ENCODE measurements at places on chromosomes 7 and 10. TPM values are rescaled to one million over a fixed set of nuclear protein-coding genes. Genes with fewer than 3 reads are reported as not detected.
A peak's percentile ranks its signal among the peaks of the same experiment; 100 is the strongest.

The HTR5A gene
- total RNA-seq: not detected

The GPR85 gene
- 1.2 TPM for total RNA-seq

GRCh38 chr10:46524472-46525176 lies 31.8 kb downstream of the GPRIN2 start:
- no peaks in the 10 kb centered on the region for H3K36me3 ChIP-seq
- H3K4me3 ChIP-seq: no peak overlapping the region
- H3K27me3 ChIP-seq: no peaks in the 10 kb centered on the region

DNA sequence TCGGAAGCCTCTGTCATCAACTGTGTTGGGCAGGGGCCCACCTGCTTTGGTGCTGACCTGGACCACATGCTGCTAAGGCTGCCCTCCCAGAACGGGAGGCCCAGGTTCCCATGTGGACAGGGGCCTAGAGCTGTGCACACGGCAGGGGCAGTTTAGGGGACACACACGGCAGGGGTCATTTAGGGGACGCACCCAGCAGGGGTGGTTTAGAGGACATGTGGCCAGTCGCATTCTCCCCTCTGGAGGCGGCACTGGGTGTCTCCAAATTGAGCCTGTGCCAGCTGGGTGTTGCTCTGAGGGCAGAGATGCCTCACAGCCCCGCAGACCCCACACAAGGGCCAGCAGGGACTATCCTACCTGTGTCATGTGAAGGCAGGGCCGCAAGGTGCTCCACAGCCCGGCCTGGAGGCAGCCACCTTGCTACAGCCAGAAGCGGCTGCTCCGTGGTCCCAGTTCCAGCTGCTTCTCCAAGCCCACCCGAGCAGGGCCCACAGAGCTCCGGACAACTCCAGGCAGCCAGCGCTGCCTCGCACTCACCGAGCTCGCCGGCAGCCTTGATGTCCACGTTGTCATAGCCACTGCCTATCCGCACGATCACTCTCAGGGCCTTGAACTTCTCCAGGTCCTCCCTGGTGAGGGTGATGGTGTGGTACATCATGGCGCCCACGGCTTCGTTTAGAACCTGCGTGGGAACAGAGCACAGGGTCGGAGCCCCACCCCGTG lies 60.7 kb downstream of the ZRANB1 start:
- DNase-seq: no peak
- no peaks in the 10 kb centered on the region for H3K36me3 ChIP-seq
- no peak overlapping the region for H3K4me3 ChIP-seq
- no peak overlapping the region for H3K27ac ChIP-seq
- H3K27me3 ChIP-seq: no peaks in the 10 kb centered on the region

DNA sequence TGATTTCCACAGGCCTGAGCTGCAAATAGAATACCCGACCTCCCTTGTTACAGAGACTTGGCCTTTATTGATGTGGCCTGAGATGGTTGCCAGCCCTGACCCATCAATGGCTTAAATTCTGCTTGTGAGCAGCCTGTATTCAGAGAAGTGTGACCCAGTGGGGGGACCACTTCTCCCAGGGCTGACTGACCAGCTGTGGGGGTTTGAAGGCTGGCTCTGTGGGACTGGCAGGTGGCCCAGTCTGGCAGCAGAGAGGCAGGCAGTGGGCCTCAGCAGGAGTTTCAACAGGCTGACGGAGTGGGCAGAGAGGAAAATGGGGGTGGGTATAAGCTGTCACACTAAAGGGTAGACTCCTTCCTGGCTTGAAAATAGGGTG lies 12.2 kb upstream of the PPIF start:
- no peaks in the 10 kb centered on the region for H3K36me3 ChIP-seq
- H3K27ac ChIP-seq: no peak overlapping the region
- DNase-seq: no peak
- peaks cover 6% of the 10 kb centered on the region for H3K4me1 ChIP-seq
- no peaks in the 10 kb centered on the region for H3K27me3 ChIP-seq
- no peak overlapping the region for H3K4me3 ChIP-seq

The ADD3 gene
- 202 TPM for total RNA-seq

- H3K4me3 ChIP-seq: no peak overlapping the region
- H3K36me3 ChIP-seq: no peaks in the 10 kb centered on the region
- no peaks in the 10 kb centered on the region for H3K4me1 ChIP-seq
- no peak for DNase-seq
Measured at GRCh38 chr7:117088623-117089194, 135.4 kb downstream of the ST7 start.

DNA sequence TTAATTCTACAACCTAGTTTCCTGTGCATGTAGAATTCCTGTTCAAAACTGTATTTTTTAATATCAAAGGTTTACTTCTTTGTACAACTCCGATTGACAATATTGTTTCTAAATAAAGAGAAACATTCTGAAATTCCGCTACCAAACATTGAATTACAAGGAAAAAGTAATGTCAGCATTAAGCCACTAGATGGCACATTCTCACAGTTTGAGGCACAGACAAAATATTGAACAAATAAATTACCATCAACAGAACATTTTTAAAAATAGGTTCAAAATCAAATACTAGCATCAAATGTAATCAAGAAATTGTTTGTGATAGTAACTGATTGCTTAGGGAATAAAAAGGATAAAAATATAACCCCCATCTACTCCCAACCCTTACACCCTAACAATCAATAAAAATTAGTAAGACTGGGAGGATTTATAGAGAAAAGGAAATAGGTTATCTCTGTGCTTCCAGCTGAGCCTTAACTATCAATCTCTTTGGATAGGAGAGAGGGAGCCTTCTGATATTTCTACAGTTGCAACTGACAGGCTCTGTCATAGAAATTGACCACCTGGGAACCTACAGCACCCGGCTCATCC lies 86.6 kb upstream of the C7orf33 start:
- DNase-seq: peak; percentile 30
- H3K27me3 ChIP-seq: no peaks in the 10 kb centered on the region
- no peak overlapping the region for H3K4me3 ChIP-seq

DNA sequence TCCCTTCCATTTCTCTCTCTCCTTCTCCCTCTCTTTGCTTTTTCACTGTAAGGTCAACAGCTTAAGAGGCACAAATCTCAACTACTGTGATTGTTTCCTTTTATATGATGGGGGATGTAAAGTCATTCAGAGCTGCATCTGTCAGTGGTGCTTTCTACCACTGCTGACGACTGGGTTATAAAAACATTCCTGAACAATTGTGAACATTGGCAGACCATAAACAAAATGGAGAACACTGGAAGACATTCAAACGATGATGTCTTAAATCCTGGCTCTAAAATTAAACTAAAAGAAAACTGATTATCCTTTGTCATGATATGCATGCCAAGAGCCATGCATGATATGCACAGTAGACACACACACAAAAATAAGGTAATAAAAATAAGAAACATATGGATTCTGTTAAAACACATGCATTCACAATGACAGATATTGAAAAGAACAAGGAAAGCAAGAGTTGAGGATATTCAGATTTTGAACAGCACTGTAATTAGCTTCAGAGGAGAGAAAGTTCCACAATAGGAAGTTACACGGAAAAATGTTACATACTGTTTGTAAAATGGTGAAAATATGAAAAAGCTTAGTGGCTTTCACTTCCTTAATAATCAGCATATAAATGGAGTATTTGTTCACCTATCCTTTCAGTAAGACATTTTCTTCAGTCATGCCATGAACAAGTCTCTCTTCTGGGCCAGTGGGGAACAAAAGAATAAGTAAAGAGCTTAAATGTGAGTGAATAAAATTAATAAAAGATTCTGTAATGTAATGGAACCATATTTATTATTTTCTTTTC lies 89.2 kb downstream of the RNLS start:
- no peak overlapping the region for H3K27ac ChIP-seq
- no peaks in the 10 kb centered on the region for H3K27me3 ChIP-seq
- H3K36me3 ChIP-seq: no peaks in the 10 kb centered on the region

DNA sequence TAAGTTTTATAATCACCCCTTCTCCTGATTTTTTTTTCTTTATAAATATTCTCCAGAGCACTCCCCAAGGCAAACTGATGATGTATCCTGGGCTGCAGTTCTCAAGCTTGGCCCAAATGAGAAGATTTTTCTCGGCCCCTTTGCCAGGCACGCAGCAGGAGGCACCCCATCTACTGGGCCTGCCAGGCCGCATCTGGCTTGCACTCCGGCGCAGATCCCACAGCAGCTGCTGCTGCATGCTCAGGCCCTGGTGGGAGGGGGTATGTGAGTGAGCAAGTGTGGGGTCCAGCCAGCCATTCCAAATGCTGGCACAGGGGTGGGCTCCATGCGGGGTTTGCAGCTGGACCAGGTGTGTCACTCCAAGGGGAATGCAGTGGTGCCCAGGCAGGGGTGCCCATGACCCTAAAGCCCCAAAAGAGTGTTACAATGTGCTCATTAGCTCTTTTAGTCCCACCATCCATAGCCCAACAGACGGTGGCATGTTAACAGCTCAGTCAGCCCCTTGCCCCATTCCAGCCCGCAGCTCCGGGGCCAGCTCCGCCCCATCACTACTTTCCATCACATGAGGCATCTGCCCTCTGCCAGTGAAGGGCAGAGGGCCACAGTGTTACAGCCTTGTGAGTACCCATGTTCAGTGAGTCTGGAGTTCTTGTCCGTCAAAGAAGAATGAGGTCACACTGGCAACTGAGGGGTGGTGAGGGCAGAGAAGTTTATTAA lies 25.9 kb downstream of the OAT start:
- H3K4me1 ChIP-seq: no peaks in the 10 kb centered on the region
- H3K4me3 ChIP-seq: no peak overlapping the region
- no peaks in the 10 kb centered on the region for H3K36me3 ChIP-seq
- H3K27ac ChIP-seq: no peak overlapping the region
- no peak for DNase-seq

The GPR37 gene
- total RNA-seq: 0.21 TPM

The HOXA4 gene
- not detected for total RNA-seq

DNA sequence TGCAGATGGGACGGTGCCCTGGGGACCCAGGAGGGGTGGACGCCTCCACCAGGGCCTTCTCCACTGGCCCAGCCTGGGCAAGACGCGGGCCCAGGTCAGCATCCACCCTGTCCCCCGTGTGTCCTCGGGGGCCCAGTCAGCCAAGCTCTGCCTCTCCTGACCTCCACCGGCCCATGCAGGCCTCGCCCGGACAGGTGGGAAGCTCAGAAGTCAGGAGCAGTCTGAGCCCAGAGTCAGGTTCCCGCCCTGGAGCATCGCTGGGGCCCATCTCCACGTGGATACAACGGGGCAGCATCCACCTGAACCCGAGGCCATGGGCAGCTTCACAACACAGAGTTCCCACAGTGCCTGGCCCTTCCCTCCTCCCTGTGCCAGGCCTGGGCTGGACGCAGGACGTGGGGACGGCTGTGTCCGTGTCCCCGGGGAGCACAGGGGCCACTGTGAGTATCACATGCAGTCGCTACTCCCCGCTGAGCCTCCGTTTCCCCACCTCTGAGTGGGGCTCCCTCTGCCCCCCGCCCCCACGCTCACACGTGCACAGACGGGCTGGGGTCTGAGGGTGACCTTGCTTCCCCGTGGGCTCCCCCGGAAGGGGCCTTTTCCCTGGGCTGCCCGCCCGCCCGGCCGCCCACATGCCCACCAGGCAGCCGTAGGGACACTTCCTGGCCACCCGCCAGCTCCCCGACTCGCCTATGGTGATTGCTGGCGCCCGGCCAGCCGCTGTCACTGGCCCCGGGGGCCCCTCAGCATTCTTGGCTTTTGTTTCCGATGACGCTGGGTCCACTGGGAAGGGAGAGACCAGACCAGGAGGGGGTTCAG lies 64.3 kb downstream of the PDGFA start:
- H3K4me1 ChIP-seq: peaks cover 29% of the 10 kb centered on the region
- H3K36me3 ChIP-seq: no peaks in the 10 kb centered on the region
- H3K27me3 ChIP-seq: peaks cover 15% of the 10 kb centered on the region
- no peak overlapping the region for H3K4me3 ChIP-seq
- no peak for DNase-seq

DNA sequence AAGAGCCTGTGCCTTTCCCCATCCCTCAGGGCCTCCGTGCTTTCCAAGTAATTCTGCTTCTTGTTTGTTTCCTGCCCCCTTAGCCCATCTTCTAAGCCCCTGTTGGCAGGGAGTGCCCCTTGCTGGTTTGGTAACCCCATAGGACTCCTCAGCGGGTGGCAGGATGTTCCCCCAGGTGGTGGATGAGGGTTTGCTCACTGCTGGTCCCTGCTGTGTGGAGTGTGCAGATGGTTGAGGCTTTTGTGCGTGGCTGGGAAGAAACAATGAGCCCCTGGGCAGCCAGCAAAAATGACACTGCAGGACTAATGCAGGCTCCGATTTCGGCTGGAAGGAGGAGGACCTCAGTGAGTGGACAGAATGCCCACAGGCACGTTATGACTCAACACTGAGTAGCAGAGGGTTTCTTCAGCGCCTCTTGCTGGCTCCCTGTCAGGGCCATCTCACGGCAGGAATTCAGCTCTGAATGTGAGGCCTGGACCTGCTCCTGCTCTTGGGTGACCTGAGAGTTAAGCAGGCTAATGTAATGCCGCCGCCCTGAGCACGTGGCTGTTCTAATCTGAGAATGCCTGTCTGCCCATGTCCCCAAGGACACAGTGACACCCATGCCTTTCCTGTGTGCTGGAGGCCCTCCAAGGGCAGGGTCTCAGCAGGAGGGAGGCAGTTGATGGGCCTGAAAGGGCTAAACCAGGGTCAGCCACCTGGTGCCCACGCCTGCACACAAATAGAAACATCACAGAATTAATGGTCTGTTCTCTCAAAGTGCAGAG lies 16.6 kb downstream of the BAG3 start:
- H3K4me3 ChIP-seq: no peak overlapping the region
- H3K36me3 ChIP-seq: no peaks in the 10 kb centered on the region
- no peak overlapping the region for H3K27ac ChIP-seq
